NCI-H1105 treated with DMSO at 0.1 percent for 48 hours (cell line): ENCODE measurements at places on chromosomes 3 and 15.

GRCh38 chr3:59258550-59259260 lies 208.9 kb upstream of the CFAP20DC start:
- no peak for DNase-seq

GRCh38 chr3:8621872-8622271 lies 22.7 kb downstream of the SSUH2 start:
- no peak for DNase-seq

DNA sequence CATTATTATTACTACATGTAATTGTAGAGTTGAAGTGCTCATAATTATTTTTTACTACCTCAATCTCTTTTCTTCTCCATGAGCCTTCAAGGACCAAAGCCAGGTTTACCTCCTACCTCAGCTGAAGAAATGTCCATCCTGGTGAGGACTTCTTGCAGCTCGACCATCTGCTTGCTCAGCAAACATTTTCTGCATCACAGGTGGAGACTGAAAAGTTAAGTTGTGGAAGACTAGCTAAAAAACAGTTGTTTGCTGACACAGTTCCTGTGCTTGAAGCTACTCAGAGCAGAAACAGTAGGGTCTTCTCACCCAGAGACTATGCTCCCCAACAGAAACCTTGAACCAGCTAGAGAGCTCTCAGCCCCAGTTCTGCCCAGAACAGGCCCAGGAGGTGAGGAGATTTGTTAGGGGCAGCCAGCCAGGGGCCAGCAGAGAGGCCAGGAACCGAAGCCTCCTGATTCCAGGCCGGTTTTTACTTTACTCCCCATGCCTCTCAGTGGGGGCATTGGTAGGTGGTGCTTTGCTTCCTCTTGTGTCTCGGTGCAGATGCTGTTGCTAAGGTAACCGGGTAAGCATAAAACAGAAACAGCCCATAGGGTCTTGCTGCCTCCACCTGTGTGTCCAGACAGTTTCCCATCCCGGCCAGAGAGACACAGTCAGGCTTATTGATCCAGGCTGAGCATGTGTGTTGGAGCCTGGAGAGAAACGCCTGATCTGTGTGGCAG lies 54.9 kb downstream of the CCNL1 start:
- DNase-seq, result peak; percentile 62

DNA sequence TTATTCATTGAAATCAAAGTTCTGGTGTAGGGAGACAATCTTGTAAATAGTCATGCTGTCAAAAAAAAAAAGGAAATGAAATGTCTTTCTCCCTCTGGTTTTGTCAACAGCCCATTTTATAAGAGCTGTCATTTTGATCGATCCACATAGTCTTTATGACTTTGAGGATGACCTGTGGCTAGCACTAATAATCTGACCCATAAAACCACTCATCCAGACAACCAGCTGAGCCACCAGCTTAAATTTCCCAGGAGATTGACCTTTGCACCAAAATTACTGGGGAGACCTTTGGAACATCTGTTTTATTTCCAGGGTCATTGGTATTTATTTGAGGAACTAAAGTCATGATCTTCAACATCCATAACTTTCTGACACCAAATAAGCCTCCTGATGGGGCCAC lies 98.5 kb upstream of the MME start:
- DNase-seq, result no peak

GRCh38 chr3:152222327-152222726 lies 46.4 kb upstream of the MBNL1 start:
- no peak for DNase-seq
